ENCODE measurements at places on chromosomes 1 and 21.
A peak's percentile ranks its signal among the peaks of the same experiment; 100 is the strongest.

DNA sequence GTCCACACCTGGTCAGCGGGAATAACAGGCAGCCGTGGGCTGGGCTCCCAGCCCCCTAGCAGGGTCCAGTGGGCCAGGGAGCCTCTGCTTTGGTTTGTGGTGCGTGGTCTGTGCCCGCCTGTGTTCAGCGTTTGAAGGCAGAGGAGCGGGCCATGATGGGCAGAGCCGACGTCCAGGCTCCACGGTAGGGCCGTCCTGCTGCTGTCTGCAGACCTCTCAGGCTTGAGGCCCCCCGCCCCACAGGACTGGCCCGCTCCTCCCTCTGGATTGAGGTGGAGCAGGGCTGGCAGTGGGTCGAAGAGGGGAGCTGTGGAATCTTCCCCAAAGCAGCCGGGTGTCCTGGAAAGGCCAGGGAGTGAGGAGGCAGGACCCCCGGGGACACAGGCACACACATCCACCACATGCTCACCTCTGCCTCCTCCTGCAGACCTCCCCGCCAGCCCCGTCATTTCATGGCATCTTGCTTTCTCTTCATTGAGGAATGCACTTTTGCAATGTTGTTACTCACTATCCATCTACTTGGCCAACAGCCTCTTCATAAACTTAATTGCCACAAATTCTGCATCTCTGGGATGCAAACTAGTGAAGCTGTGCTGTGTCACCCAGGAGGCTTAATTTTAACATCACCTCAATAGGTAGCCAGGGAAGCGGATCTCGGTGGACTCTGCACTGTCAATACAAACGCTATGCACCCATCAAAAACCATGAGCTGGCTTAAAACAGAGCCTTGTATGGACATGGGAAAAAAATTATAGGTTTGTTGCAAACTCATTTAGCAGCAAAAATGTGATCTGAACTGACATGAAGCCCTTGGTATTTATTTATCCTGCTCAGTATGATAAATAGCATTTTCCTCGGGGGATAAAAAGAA, 85.9 kb downstream of the PDE9A start:
- no peak for DNase-seq

- DNase-seq: no peak
Measured at GRCh38 chr1:42272920-42273319, 62.1 kb downstream of the FOXJ3 start.

DNA sequence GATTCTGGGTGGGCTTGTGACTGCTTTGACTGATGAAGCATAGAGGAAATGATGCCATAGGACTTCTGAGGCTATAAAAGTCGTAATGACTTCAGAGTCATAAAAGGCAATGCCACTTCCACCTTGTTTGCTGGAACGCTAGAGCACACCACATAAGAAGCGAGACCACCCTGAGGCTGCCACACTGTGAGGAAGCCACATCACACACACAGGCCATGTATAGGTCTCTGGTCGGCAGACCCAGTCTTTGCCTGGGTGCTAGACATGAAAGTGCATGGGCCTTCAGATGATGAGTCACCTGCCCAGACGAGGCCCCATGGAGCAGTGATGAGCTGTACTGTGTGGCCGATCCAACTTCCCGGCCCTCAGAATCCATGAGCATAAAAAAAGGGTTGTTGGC, 14.2 kb upstream of the KANK4 start:
- no peak for DNase-seq

- DNase-seq: peak; percentile 58
Measured at GRCh38 chr1:248858096-248858890, 592 bp downstream of the ZNF692 start.

- no peak for DNase-seq
Measured at GRCh38 chr1:40092241-40092640, 4.8 kb downstream of the PPT1 start.

- DNase-seq: no peak
Measured at GRCh38 chr1:229221106-229222019, 49.5 kb upstream of the RAB4A start.

DNA sequence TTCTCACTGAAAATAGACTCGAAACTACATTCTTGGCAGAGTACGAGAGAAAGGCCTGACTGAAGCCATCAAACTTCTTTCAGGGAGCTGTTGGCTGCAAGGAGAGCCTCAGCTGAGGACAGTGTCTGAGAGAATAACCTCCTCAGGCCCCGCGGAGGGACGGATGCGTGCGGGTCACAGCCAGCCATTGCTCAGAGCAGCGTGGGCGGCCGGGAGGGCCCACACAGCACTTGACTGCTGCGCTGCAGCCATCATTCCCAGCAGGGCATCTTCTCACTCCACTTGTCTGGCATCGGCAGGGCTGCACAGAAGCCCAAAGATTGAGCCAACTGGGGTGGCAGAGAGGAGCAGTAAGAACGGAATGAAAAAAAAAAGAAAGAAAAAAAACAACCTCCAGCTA, 113.5 kb downstream of the XCL2 start:
- DNase-seq: no peak

DNA sequence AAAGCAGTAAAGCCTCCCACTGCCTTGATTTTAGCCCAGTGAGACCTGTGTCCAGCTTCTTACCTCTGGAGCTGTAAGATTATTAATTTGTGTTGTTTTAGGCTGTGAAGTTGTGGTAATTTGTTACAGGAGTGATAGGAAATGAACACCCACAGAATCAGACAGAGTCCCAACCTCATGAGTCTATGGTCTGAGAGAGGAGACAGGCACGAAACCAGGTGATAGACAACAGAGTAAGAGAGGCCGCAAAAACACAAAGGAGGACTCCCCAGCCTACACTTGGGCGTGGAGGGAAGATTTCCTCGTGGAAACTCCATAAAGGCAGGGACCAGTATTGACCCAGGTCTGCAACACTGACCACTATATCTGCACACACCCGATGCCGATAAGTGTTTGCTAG, 234.6 kb upstream of the JUN start:
- DNase-seq: no peak

DNA sequence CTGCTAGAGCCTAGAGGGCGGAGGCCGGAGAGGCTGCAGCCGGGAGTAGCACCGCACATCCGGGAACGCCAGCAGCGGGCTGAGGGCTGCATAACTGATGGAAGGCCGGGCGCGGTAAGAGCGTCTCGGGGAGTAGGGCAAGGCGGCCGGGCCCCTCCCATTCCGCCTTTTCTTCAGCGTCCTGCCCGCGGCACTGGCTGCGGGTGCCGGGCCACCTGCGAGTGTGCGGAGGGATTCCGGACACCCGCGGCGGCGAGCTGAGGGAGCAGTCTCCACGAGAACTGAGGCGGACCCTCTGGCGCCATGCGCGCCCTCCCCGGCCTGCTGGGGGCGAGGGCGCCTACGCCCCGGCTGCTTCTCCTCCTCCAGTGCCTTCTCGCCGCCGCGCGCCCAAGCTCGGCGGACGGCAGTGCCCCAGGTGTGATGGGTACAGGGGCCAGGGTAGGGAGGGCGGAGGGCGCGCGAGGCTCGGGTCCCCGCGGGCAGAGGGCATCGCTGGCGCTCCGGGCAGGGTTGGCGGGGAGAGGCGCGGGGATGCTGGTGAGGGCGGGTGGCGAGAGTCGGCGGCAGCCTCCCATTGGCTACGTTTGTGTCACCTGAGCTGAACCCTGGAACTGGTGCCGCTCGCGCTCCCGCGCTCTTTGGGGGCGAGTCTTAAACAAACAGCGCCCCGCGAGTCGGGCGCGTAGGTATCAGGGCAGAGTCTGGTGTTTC, 334.4 kb downstream of the SRGAP2C start:
- peak; percentile 33 for DNase-seq

DNA sequence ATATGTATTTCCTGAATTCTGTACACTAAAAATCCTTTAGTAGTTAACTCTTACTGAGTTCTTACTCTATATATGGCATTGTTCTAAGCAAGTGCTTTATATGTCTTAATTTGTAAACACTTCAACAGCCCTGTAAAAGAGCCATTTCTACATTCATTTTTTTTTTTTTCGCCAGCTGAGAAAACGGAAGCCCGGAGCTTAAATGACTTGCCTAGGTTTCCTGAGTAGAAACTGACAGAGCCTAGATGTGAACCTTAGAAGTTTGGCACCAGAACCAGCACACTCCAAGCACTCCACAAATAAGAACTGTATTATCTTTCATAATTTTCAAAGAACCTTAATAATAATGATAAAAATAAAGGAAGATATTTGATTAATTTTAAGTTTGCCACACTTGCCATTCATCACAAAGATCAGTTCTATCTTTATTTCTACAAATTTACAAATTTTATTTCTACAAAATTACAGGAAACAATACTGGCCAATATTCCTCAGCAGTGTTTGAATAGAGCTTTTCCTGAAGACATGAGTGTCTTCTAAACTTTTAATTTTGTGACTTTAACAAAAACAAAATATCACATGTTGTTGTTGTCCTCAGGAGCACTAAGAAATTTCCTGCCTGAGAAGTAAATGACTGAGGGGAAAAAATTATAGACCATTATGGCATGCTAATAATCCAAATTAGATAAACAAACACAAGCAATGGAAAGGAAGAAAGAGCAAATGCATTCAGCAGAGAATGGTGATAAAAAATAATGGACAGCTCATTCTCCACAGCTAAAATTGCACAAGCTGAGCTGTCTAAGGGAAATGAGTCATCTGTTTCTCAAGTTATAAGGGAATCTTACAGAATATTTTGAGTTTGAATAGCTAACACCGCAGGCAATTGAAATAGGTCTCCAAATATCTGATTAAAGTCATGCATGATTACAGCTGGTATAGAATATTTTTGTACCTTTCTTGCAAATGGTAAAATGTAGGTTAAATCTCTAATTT, 71.2 kb downstream of the DPYD start:
- DNase-seq: peak; percentile 87

- peak; percentile 7 for DNase-seq
Measured at GRCh38 chr1:40183055-40183710, 22.0 kb downstream of the RLF start.

- DNase-seq: peak; percentile 80
Measured at GRCh38 chr1:218874313-218874712, 299.4 kb upstream of the LYPLAL1 start.
